ENCODE measurements at places on chromosomes 11 and 22.

GRCh38 chr11:46422588-46422987 is 31.0 kb upstream of the CHRM4 start:
- DNase-seq: no peak

- no peak for DNase-seq
Measured at GRCh38 chr11:61919705-61920631, 2.6 kb upstream of the RAB3IL1 start.

DNA sequence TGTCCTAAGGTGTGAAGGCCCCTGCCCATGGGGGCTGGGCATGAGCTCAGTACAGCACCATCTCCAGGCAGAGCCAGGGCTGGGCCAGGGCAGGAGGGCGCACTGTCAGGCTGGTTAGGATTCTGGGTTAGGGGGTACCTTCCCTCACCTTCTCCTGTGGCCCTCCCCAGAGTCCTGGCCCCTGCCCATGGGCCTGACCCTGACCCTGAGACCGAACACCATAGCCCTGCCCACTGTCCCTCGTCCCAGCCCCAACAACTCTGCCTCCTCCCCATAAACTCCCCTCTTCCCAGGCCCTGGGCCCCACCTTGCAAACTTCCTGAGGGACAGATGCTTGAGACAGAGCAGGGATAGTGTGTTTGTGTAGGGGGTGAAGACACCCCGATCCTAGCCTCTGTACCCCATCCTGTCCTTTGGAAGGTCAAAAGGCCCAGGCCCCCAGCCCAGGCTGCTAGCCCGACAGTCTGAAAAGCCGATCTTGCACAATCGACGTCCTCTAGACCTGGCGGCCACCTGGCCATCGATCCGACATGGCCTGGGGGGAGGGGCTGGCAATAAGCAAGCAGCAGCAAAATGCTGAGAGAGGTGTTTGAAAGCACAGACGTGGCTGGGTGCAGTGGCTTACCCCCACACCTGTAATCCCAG is 2.7 kb upstream of the TMPRSS6 start:
- DNase-seq: no peak

GRCh38 chr11:94835594-94835927 is 67.4 kb downstream of the AMOTL1 start:
- DNase-seq: no peak

All from effector memory CD8-positive, alpha-beta T cell (primary cell).